ENCODE measurements at places on chromosomes 16 and 17. TPM values are rescaled to one million over a fixed set of nuclear protein-coding genes. Genes with fewer than 3 reads are reported as not detected.

Gene NBR1
- total RNA-seq = 79.2 TPM

Gene PLXDC1
- total RNA-seq = 0.73 TPM

Gene ST6GALNAC2
- total RNA-seq = not detected

Gene CD300LB
- not detected for total RNA-seq

Gene NTN3
- 0.20 TPM for total RNA-seq

Gene SPHK1
- 32.0 TPM for total RNA-seq

Gene MYO19
- total RNA-seq = 52.9 TPM

Gene KRT23
- not detected for total RNA-seq

Gene FAHD1
- total RNA-seq = 61.7 TPM

Gene MC1R
- 3.3 TPM for total RNA-seq

Gene APPBP2
- 26.8 TPM for total RNA-seq

Gene RRAD
- 1.5 TPM for total RNA-seq

Gene CNGB1
- total RNA-seq = not detected

Gene CPHXL2
- total RNA-seq = not detected

Gene NUBP1
- total RNA-seq = 14.5 TPM

Gene CBX4
- 6.6 TPM for total RNA-seq

Gene ATP1B2
- total RNA-seq = not detected

Gene PIP4K2B
- total RNA-seq = 48.3 TPM

Gene LDHD
- total RNA-seq = 0.39 TPM

Gene SLC47A1
- total RNA-seq = 5.1 TPM

Gene HIC1
- 45.6 TPM for total RNA-seq

Gene FXR2
- 35.8 TPM for total RNA-seq

All from subcutaneous preadipocyte (primary cell).